ENCODE measurements at places on chromosomes 4 and X.

- no peak for DNase-seq
Measured at GRCh38 chr4:135515295-135515694, 1313.7 kb upstream of the PABPC4L start.

DNA sequence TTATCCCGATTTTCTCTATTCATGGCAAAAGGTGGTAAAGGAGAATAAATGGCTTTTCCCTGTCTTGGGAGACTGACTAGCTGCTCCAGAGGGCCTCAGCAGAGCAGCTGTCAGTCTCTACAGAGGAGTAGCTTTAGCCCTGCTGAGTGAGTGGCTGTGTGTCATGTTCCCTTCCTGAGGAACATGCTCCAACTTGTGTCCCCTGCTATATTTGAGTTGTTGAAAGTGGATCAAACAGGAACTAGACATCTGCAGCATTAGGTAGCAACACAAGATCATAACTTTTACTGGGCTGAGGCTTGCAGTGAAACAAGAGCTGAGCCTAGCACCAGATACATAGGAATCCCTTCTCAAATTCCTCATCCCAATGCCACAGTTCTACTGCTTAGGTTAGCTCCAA, 26.7 kb upstream of the PLAC1 start:
- DNase-seq: no peak

DNA sequence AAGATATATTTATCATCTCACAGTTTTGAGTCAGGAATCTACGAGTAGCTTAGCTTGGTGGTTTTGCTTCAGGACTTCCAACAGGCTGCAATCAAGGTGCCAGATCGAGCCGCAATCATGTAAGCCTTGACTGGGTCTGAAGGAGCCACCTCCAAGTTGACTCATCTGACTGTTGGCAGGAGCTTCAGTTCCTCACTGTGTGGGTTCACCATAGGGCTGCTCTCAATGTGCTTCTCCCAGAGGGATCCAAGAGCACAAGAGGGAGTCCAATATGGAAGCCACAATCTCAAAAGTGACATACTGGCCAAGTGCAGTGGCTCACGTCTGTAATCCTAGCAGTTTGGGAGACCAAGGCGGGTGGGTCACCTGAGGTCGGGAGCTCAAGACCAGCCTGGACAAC, 26.5 kb downstream of the DCHS2 start:
- no peak for DNase-seq

GRCh38 chr4:183130328-183131155, 31.5 kb downstream of the WWC2 start:
- no peak for DNase-seq

- DNase-seq: no peak
Measured at GRCh38 chr4:87949961-87950360, 25.6 kb upstream of the SPP1 start.

DNA sequence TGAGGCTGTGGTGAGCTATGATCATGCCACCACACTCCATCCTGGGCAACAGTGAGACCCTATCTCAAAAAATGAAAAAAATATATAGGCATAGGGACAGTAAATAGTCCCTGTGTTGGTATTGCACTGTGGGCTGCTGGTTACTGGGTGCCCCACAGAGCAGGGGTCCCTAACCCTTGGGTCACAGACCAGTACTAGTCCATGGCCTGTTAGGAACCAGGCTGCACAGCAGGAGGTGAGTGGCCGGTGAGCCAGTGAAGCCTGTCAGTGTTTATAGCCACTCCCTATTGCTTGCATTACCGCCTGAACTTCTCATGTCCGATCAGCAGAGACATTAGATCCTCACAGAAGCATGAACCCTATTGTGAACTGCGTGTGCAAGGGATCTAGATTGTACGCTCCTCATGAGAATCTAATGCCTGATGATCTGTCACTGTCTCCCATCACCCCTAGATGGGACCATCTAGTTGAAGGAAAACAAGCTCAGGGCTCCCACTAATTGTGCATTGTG, 106.5 kb downstream of the TNIP2 start:
- no peak for DNase-seq

Measured in stimulated activated CD8-positive, alpha-beta memory T cell treated with anti-CD3 and anti-CD28 coated beads, Interleukin-4, amount 100 ng/mL, for 1 hour (primary cell).